ENCODE measurements at places on chromosomes 11 and 22.

- no peak for DNase-seq
Measured at GRCh38 chr11:58888579-58888978, 44.1 kb upstream of the GLYATL2 start.

DNA sequence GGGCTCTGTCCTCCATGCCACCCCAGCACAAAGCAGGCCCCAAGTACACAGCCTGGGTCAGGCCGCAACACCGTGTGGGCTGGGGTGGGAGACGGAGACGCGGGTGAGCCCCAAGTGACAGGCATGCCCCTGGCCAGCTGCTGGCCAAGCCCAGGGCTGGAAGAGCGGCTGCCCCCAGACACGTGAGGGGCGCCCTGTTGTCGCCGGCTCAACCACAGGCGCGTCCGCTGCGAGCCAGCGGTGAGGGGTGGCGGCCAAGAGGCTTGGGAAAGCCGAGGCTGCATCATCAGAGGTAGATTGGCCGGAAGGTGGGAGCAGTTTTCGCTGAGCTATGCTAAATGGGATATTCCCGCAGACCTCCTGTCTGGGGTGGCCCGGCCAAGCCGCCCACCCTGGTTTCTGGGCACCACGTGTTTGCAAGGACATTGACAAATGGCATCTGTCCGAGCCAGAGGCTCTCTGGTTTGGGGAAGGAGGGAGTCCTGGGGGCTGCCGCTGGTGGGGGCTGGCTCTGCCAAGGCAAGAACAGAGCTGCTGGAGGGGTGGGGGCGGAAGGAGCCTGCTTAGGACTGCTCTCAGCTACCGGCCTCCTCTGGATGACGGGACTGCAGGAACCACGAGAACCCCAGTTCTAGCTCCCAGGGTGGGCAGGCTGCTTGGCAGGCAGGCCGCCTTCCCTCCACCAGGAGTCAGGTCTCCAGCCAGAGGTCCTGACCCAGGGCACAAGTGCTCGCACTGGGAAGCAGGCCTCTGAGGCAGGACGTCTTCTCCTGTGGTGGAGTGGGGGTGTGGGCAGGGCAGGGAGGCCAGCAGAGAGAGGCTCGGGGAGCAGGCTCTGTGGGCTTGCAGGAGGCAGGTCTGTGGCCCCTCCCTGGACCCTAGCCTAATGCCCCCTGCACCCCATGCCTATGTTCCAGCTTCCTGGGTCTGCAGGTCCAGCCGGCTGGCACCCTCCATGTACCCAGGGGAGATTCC, 552 bp downstream of the PRR33 start:
- no peak for DNase-seq

GRCh38 chr22:46739094-46739870, 1.2 kb upstream of the CERK start:
- DNase-seq: no peak

- DNase-seq: no peak
Measured at GRCh38 chr11:132858223-132858622, 674.1 kb downstream of the OPCML start.

GRCh38 chr11:7450836-7451235, 34.5 kb upstream of the OLFML1 start:
- no peak for DNase-seq

DNA sequence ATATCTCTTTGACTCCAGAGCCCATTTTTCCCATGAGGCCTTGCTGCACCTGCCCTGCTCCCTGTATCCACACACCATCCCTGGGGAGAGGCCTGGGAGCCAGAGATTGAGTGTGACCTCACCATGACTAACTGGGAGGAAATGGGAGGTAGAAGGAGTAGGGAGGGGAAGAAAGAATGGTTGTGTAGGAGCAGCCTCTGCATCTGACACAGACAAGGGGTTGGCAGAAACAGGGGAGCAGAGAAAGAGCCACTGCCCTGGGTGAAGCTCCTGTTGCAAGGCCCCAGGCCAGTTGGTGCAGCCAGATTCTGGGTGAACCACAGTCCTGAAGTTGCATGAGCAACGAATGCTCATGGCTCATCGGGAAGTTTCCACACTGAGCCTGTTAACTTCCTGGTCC, 32.4 kb downstream of the POU2F3 start:
- DNase-seq: no peak

DNA sequence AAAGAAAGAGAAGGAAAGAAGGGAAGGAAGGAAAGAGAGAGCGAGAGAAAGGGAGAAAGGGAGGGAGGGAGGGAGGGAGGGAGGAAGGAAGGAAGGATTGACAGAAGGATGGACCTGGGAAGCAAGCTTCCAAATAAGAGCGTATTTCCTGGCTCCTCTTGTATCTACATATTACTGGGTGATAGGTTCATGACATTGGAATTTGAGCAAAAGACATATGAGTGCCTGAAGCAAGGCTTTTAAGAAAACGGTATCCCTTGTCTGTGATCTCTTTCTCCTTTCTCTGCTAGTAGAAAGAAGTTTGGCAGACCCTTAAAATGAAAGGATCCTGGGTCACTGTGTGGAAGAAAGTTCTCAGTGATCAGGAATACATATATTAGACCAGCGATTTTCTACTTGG, 932.2 kb upstream of the CCDC90B start:
- no peak for DNase-seq

DNA sequence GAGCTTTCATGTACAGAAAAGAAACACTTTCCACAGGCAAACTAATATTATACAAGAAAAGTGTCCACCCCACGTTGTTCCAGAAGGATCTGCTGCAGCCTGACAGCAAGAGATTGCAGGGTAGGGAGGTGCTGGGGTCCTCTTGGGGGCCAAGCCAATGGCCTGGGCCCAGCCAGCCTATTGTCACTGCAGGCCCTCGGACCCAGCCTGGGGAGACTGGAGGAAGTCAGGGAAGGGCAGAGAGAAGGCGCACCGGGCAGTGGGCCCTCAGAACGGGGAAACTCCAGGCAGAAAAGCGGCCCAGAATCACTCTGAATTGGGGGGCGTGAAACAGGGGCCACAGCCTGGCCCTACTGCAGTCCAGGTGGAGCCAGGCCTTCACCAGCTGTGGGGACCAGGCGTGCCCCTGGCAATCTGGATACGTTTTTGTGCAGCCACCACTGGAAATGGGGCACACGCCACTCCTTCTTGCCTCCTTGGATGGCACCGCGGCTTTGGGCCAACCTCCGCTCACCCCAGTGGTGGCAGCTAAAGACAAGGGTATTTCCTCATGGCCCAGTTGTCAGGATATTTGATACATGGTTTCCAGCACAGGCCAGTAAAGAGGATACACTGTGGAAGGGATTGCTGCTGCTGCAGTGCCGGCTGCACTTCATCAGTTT, 3.9 kb upstream of the NAP1L4 start:
- no peak for DNase-seq

DNA sequence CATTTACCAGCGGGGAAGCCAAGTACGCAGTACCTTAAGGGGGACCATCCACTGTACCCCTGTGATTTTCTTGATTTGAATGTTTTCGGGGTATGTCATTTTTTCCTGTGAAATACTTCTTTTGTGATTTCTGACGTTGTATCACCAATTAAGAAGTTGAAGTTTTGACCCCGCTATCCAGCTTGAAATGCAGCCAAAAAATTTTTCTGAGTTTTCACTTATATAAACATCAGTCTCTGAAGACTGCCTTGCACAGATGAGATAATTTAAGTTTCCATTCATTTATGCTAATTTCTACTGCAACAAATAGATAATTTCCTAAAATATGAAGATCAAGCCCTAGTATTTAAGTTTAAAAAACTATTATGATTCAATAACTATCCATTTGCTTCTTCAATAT, 20.0 kb downstream of the CTSC start:
- no peak for DNase-seq

DNA sequence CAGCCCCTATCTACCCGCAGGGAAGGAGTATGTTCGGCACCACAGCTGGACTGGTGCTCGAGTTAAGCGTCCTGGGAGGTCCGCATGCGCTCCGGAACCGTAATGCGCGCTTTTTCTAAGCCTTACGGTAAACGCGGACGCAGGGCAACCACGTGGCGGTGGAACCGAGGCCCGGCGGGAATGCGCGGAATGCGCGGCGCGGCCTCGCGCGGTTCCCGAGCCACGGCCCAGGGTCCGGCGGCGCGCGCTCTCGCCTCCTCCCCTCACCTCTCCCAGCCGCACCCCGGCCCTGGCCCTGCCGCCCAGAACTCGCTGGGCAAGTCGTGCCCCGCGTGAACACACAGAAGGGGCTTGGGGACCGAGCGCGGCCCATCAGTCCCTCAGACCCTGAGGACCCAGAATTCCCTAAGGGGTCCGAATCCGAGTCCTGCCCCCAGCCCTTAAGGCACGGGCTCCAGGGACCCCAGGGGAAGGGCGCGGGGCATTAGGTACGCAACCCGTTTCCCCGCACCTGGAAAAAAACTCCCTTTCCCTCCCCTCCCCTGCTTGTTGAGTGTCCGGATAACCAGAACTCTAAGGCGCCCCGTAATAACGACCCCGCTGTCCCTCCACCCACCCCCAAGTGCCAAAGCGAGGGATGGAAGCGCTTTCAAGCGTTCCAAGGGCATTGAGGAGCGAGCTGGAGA, 4.3 kb upstream of the CCND1 start:
- DNase-seq: no peak

DNA sequence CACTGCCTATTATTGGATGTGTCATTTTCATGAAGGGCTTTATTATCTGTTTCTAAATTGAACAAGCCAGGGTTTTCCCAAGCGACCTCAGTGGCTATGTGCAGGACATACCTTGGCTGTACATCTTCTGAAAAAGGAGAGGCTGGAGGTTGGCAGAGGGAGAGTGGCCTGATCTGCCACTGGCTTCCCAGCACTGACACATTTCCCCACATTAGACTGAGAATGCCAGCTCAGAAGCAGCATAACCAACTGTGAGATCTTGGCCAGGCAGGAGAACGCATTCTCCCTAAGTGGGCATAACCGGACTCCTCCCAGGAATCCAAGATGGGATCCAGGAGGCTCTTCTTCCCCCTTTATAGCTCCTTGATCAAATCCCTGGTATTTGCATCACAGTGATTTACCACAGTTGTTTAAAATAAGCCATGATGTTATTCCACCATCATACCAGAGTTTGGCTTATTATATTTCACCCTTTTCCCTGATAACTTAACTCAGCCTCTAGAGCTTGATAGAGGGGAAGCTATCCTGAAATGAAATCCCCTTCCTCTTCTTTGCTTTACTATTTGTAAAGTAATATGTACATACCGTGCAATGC, 33.8 kb downstream of the AMOTL1 start:
- DNase-seq: no peak

GRCh38 chr11:441418-442274, at the start of gene ANO9:
Gene ANO9, minus strand, starts transcription at chr11:442011. Its CDS starts 85 bp downstream, at chr11:441926.
- no peak for DNase-seq

GRCh38 chr22:31055635-31056159, 25.4 kb upstream of the SMTN start:
- DNase-seq: no peak

GRCh38 chr11:62458212-62459002, 39.6 kb downstream of the SCGB1A1 start:
- no peak for DNase-seq

GRCh38 chr22:45948081-45948648, 28.8 kb downstream of the WNT7B start:
- no peak for DNase-seq

DNA sequence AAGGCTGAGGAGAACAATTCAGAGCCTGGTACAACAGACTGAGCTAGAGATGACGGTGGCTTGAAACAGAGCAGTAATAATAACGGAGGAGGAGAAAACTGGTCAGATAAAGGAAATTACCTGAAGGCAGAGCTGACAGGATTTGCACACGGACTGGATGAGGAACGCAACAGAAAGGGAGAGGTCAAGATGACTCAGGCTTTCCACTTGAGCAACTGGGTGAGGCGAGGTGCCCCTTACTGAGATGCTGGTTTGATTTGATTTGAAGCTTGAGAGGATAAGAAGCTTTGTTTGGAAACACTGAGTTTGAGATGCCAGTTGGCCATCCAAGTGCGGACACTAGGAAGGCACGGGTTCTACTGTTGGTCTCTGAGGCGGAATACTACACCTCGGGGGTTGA, 35.4 kb upstream of the NRIP3 start:
- no peak for DNase-seq

DNA sequence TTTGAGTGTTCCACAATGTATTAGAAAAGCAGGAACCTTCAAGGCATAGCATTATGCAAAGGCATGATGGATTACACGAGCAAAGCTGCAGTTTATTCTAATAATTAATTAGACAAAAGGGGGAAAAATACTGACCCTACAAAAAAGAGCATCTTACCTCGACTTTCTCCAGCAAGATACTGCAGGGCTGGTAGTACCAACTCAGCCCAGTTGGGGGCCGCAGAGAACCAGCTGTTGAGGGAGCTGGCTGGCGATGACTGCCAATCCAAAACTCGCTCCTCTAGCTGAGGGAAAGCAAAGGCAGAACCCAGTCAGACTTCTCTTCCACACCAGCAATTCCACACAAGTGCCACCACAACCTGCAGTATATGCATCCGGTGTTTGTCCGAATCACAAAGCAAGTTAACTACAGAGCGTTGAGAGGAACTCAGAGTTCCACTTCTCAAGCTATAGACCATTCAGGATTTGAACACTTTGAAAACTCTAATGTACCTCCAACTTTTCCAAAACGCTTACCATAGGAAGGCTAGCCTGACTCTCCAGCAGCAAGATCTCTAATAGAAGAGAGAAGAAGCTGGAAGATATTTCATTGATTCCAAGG, 13.7 kb downstream of the NFRKB start:
- DNase-seq: no peak

DNA sequence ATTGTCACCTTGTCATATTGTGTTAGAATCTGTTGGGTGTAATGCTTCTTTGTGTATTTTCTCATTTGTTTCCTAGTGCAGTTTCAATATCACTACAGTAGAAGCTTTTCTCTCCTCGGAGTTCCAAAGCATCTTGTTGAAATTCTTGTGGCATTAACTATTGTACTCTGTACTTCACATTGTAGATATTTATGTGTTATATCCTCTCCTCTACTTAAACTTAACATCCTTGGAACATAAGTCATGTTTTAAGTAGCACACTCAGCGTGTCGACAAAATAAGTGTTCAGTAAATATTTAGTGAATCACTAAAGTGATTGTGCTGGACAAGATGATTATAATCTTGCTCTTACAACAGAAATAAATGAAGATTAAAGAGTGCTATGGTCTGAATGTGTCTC, 201.7 kb downstream of the ARHGAP42 start:
- DNase-seq: no peak

DNA sequence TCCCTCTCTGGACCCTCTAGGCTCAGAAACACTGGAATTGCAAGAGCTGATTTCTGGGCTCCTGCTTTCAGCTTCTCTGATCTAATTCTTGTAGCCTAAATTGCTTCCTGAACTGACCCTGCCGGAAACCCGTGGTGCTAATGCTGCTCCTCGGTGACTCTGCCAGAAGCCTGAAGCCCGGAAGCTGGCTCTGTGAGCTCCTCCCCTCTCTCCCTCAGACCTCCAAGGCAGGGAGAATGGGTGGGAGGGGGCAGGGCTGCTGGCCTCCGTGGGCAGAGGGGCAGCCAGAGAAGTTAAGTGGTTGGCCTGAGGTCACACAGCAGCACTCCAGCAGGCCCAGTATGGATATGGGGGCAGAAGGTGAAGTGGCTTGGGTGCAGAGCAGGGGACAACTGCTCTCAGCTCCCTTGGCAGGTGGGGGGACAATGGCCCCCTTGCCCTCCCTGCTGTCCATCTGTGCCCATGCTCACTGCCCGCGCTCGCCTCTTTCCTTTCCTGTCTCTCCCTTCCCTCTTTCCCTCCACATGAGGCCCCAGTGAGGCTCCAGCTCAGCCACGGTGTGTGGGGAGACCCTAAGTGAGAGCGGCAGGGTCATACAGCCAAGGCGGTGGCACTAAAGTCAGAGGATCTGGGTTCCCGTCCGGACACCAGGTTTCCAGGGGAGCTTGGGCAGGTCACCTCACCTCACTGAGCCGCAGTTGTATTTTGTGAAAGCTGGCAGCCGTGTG, 16.2 kb downstream of the CAPN5 start:
- DNase-seq: no peak

- no peak for DNase-seq
Measured at GRCh38 chr11:27592098-27592780, 85.7 kb upstream of the LIN7C start.

All from activated CD8-positive, alpha-beta memory T cell treated with anti-CD3 and anti-CD28 coated beads for 4 hours (primary cell).